Osteoblast (primary cell): ENCODE measurements at places on chromosomes 13 and 19. TPM values are rescaled to one million over a fixed set of nuclear protein-coding genes. Genes with fewer than 3 reads are reported as not detected.
A peak's percentile ranks its signal among the peaks of the same experiment; 100 is the strongest.

The CLDND2 gene
- not detected in 2 replicates for total RNA-seq

The RNF225 gene
- total RNA-seq = not detected in 2 replicates

The ZNF534 gene
- total RNA-seq = not detected in 2 replicates

The PNPLA6 gene
- 75.1 and 83.6 TPM in 2 replicates for total RNA-seq

The CD33 gene
- not detected in 2 replicates for total RNA-seq

The METTL21C gene
- total RNA-seq = not detected in 2 replicates

The PPM1N gene
- 0.29 and 0.36 TPM in 2 replicates for total RNA-seq

The CNFN gene
- total RNA-seq = not detected in 2 replicates

The TEKTIP1 gene
- total RNA-seq = not detected in 2 replicates

The CCDC194 gene
- total RNA-seq = not detected in 2 replicates

DNA sequence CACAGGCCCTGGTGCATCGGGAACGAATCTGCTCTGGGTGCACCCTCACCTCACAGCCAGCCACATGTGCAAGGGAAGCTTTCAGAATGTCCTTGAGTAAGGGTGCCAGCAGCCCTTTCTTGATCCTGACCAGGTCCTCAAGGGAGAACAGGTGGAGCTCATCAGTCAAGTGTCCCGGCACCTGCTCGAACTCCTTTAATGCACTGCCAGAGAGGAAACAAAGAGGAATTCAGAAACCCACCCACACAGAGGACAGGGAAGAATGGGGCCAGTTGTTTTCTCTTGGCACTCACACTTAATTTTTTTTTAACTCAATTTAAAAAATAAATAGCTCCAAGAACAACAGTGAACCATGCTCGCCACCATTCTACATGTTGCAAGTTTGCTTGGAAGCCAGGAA lies 41.7 kb downstream of the RUBCNL start:
- H3K27ac ChIP-seq = no peak overlapping the region
- peaks cover 15% of the 10 kb centered on the region for H3K4me1 ChIP-seq
- H3K27me3 ChIP-seq = no peaks in the 10 kb centered on the region

GRCh38 chr19:13599681-13600080 lies 93.4 kb upstream of the CACNA1A start:
- no peak overlapping the region for H3K27ac ChIP-seq
- no peak overlapping the region for H3K4me3 ChIP-seq
- H3K4me1 ChIP-seq = no peaks in the 10 kb centered on the region
- no peaks in the 10 kb centered on the region for H3K36me3 ChIP-seq
- DNase-seq = peak; percentile 45

- H3K36me3 ChIP-seq = peaks cover 13% of the 10 kb centered on the region
- no peak overlapping the region for H3K4me3 ChIP-seq
- DNase-seq = no peak
- peaks cover 10% of the 10 kb centered on the region for H3K4me1 ChIP-seq
- H3K27ac ChIP-seq = no peak overlapping the region
- H3K27me3 ChIP-seq = no peaks in the 10 kb centered on the region
Measured at GRCh38 chr19:13104848-13105711, 2.4 kb upstream of the LYL1 start.

DNA sequence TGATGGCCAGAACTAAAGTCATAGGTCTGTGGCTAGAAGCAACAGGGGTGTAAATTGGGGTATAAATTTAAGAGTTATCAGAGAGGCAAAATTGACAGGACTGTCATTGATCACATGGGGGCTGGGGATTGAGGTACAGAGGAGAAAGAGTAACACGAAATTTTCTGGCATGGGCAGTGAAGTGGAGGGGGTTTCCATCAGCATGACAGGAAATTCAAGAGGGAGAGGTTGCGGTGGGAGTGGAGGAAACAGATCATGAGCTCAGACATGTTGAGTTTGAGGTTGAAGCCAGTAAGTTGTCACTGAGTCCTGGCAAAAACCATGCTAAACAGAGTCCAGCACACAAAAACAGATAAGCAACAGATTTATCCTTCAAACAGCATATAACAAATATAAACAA lies 192.1 kb upstream of the TSC22D1 start:
- H3K36me3 ChIP-seq = no peaks in the 10 kb centered on the region
- H3K27me3 ChIP-seq = no peaks in the 10 kb centered on the region
- DNase-seq = no peak
- no peak overlapping the region for H3K27ac ChIP-seq

DNA sequence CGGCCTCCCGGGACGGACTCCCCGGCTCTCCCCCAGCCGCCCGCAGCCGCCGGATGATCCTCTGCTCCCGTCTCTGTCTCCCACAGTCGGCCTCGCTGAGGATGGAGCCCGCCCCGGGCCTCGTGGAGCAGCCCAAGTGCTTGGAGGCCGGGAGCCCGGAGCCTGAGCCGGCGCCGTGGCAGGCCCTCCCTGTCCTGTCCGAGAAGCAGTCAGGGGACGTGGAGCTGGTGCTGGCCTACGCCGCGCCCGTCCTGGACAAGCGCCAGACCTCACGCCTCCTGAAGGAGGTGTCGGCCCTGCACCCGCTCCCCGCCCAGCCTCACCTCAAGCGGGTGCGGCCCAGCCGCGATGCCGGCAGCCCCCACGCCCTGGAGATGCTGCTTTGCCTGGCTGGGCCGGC lies 6.8 kb downstream of the ADAT3 start:
- no peak overlapping the region for H3K27ac ChIP-seq
- peaks cover 7% of the 10 kb centered on the region for H3K4me1 ChIP-seq
- no peak overlapping the region for H3K4me3 ChIP-seq
- peak; percentile 0 for DNase-seq
- no peaks in the 10 kb centered on the region for H3K27me3 ChIP-seq
- peaks cover 13% of the 10 kb centered on the region for H3K36me3 ChIP-seq

GRCh38 chr19:20453425-20453935 lies 112.1 kb downstream of the ZNF737 start:
- H3K27me3 ChIP-seq = no peaks in the 10 kb centered on the region
- no peaks in the 10 kb centered on the region for H3K36me3 ChIP-seq
- no peak for DNase-seq

- no peak for DNase-seq
- no peaks in the 10 kb centered on the region for H3K4me1 ChIP-seq
- no peak overlapping the region for H3K27ac ChIP-seq
- no peak overlapping the region for H3K4me3 ChIP-seq
- H3K27me3 ChIP-seq = no peaks in the 10 kb centered on the region
Measured at GRCh38 chr13:42645717-42646116, 71.8 kb downstream of the TNFSF11 start.

DNA sequence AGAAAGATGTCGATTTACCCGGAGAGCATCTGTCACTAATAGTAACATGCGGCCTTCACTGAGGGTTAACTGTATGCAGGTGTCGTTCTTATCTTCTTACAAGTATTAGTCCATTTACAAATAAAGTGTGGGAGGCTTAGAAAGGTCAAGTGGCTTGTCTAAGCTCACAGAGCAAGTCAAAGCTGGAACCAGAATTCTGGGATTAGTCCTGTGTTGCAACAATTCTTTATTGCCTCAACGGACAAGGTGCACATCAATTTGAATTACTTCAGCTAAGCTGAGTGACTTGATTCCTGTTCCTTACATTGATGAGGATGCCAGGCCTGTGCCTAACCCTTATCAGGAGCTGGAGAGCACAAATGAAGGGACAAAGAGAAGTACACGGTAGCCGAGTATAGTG lies 1193.6 kb downstream of the UQCRFS1 start:
- peak; percentile 54 for DNase-seq
- no peak overlapping the region for H3K4me3 ChIP-seq
- no peaks in the 10 kb centered on the region for H3K4me1 ChIP-seq
- no peaks in the 10 kb centered on the region for H3K36me3 ChIP-seq
- no peak overlapping the region for H3K27ac ChIP-seq
- no peaks in the 10 kb centered on the region for H3K27me3 ChIP-seq

- no peak for DNase-seq
- no peaks in the 10 kb centered on the region for H3K36me3 ChIP-seq
- no peak overlapping the region for H3K27ac ChIP-seq
- H3K4me3 ChIP-seq = no peak overlapping the region
- H3K27me3 ChIP-seq = peaks cover 28% of the 10 kb centered on the region
Measured at GRCh38 chr13:28385362-28385761, 109.6 kb downstream of the FLT1 start.

GRCh38 chr19:18496167-18496979 lies 25.5 kb downstream of the ELL start:
- no peaks in the 10 kb centered on the region for H3K27me3 ChIP-seq
- H3K36me3 ChIP-seq = no peaks in the 10 kb centered on the region
- DNase-seq = peak; percentile 96
- peak overlapping the region; percentile 36 for H3K27ac ChIP-seq
- H3K4me3 ChIP-seq = no peak overlapping the region

- H3K4me3 ChIP-seq = no peak overlapping the region
- H3K27ac ChIP-seq = no peak overlapping the region
- DNase-seq = no peak
- H3K36me3 ChIP-seq = no peaks in the 10 kb centered on the region
- H3K27me3 ChIP-seq = no peaks in the 10 kb centered on the region
- H3K4me1 ChIP-seq = peaks cover 11% of the 10 kb centered on the region
Measured at GRCh38 chr13:113917594-113918371, 53.9 kb upstream of the GAS6 start.

- no peaks in the 10 kb centered on the region for H3K27me3 ChIP-seq
- DNase-seq = peak; percentile 99
- H3K36me3 ChIP-seq = no peaks in the 10 kb centered on the region
- peaks cover 5% of the 10 kb centered on the region for H3K4me1 ChIP-seq
- H3K4me3 ChIP-seq = no peak overlapping the region
Measured at GRCh38 chr13:112722433-112723263, 32.8 kb downstream of the ATP11A start.

- no peak overlapping the region for H3K4me3 ChIP-seq
- H3K4me1 ChIP-seq = peaks cover 3% of the 10 kb centered on the region
- H3K36me3 ChIP-seq = no peaks in the 10 kb centered on the region
- no peak overlapping the region for H3K27ac ChIP-seq
- no peak for DNase-seq
Measured at GRCh38 chr13:32542221-32542620, 3.6 kb upstream of the N4BP2L2 start.

GRCh38 chr13:93145199-93145598 lies 81.4 kb upstream of the GPC6 start:
- H3K4me1 ChIP-seq = peaks cover 14% of the 10 kb centered on the region
- no peak overlapping the region for H3K27ac ChIP-seq
- DNase-seq = no peak
- H3K4me3 ChIP-seq = no peak overlapping the region
- no peaks in the 10 kb centered on the region for H3K27me3 ChIP-seq
- no peaks in the 10 kb centered on the region for H3K36me3 ChIP-seq

- H3K27me3 ChIP-seq = no peaks in the 10 kb centered on the region
- no peaks in the 10 kb centered on the region for H3K36me3 ChIP-seq
- no peak overlapping the region for H3K27ac ChIP-seq
- H3K4me3 ChIP-seq = no peak overlapping the region
Measured at GRCh38 chr13:77620138-77620537, 77.3 kb upstream of the SLAIN1 start.

DNA sequence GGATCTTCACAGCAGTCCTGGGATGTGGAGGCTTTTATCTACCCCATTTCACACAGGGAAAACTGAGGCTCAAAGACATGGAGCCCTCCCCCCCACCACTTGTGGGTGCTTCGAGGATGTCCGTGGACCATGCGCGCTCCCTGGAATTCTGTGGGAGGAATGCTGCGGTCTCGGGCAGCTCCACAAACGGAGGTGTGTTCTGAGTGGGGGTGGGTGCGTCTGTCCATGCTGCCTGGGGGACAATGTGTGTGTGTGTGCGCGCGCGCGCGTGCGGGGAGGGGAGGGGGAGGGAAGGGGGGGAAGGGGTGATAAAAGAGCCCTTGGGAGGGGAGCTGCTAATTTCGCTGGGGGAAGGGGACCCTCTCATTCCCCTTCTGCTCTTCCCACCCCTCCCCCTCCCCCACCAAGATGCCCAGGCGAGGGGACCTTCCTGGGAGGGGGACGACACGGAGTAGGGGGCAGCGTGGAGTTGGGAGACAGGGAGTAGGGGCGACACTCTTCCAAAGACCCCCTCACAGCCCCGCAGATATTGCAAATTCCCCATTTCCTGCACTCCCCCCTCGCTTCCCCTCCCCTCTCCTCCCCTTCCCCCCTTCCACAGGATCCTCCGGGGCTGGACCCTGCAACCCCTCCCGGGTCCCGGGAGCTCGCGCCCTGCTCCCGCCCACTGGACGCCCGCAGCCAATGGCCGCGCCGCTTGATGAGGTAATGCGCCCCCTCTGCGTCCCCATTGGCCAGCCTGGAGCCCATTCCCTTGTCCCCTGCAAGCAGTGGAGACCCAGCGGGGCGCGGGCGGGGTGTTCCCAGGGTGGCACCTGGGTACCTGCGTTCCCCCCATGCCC lies 18.9 kb upstream of the ZNRF4 start:
- DNase-seq = peak; percentile 97
- no peaks in the 10 kb centered on the region for H3K36me3 ChIP-seq
- H3K27me3 ChIP-seq = peaks cover 5% of the 10 kb centered on the region
- no peak overlapping the region for H3K27ac ChIP-seq
- H3K4me1 ChIP-seq = peaks cover 19% of the 10 kb centered on the region
- peak overlapping the region; percentile 35 for H3K4me3 ChIP-seq

- no peaks in the 10 kb centered on the region for H3K36me3 ChIP-seq
- no peak overlapping the region for H3K4me3 ChIP-seq
- no peak overlapping the region for H3K27ac ChIP-seq
Measured at GRCh38 chr19:6021878-6022569, 44.1 kb upstream of the RANBP3 start.

GRCh38 chr13:100789968-100790367 lies 115.4 kb upstream of the TMTC4 start:
- H3K36me3 ChIP-seq = no peaks in the 10 kb centered on the region
- peaks cover 2% of the 10 kb centered on the region for H3K27me3 ChIP-seq
- H3K27ac ChIP-seq = no peak overlapping the region
- no peaks in the 10 kb centered on the region for H3K4me1 ChIP-seq
- DNase-seq = no peak

- no peak overlapping the region for H3K4me3 ChIP-seq
- H3K4me1 ChIP-seq = no peaks in the 10 kb centered on the region
- DNase-seq = peak; percentile 78
- H3K27me3 ChIP-seq = no peaks in the 10 kb centered on the region
- H3K27ac ChIP-seq = no peak overlapping the region
Measured at GRCh38 chr19:19751846-19752245, 18.9 kb upstream of the ZNF14 start.

DNA sequence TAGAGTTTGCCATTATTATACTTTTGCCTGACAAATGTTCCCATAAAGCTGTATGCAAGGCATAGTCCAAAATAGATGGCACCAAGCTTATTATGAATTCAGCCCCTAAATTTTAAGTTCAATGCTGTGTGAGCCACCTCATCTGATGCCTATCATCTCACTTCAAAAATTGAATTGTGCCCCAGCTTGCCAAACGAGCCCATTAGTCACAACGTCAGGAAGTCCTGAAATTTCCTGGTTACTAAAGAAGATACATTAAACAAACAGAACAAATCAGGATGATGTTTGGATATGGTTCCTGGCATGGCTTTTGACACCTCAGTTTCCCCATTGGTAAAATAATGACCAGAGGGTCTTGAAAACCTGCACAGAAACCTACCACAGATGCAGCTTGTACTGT lies 147.5 kb upstream of the SOX21 start:
- H3K27ac ChIP-seq = no peak overlapping the region
- peaks cover 31% of the 10 kb centered on the region for H3K27me3 ChIP-seq
- no peaks in the 10 kb centered on the region for H3K36me3 ChIP-seq
- peak; percentile 2 for DNase-seq
- peaks cover 4% of the 10 kb centered on the region for H3K4me1 ChIP-seq
- no peak overlapping the region for H3K4me3 ChIP-seq

DNA sequence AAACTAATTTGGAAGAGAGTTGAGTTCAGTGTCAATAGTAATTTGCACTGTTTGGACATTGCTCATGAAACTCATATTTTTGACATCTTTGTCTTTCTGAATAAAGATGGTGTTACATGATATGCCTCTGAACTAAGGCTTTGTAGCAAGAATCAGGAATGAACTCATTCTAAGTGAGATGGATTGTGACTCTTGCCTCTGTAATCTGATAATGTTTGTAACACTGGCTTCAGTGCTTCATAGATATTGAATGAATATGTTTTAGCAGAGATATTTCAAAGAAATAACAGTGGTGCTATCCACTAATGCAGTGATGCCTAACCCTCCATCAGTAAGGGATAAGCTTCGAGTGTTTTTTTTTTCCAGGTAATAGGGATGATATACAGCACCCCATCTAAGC lies 32.9 kb downstream of the TEX26 start:
- H3K4me1 ChIP-seq = peaks cover 9% of the 10 kb centered on the region
- H3K27ac ChIP-seq = no peak overlapping the region
- peaks cover 18% of the 10 kb centered on the region for H3K27me3 ChIP-seq
- H3K4me3 ChIP-seq = no peak overlapping the region
